ENCODE measurements at places on chromosomes 1 and 21.

GRCh38 chr1:159091607-159092031 is 15.1 kb upstream of the AIM2 start:
- no peak for DNase-seq

DNA sequence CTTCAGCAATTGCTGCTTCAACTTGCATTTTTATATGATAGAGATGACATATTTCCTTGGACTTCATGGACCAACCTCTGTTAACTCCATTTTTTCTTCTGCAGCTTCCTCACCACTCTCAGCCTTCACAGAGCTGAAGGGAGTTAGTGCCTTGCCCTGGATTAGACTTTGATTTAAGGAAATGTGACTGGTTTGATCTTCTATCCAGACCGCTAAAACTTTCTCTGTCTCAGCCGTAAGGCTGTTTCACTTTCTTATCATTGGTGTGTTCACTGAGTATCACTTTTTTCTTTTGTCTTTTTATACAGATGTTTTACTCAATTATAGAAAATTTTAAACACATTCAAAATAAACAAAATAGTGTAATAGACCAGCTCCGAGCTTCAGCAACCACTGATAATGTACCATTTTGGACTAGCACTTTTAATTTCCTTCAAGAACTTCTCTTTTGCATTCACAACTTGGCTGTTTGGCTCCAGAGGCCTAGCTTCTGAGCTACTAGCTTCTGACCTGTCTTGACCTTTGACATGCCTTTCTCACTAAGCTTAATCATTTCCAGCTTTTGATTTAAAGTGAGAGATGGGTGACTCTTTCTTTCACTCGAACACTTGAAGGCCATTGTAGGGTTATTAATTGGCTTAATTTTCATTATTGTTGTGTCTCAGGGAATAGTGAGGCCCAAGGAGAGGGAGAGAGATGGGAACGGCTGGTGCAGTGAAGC is 9.3 kb downstream of the NEK7 start:
- DNase-seq = peak; percentile 62

DNA sequence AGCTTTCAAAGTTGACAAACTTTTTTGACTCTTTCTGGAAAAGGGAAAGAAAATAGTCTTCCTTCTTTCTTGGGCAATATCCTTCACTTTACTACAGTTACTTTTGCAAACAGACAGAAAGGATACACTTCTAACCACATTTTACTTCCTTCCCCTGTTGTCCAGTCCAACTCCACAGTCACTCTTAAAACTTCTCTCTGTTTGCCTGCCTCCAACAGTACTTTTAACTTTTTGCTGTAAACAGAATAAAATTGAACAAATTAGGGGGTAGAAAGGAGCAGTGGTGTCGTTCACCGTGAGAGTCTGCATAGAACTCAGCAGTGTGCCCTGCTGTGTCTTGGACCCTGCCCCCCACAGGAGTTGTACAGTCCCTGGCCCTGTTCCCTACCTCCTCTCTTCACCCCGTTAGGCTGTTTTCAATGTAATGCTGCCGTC is 160.8 kb upstream of the SGIP1 start:
- no peak for DNase-seq

GRCh38 chr1:204431310-204432184 is 19.9 kb upstream of the PPP1R15B start:
- peak; percentile 84 for DNase-seq

DNA sequence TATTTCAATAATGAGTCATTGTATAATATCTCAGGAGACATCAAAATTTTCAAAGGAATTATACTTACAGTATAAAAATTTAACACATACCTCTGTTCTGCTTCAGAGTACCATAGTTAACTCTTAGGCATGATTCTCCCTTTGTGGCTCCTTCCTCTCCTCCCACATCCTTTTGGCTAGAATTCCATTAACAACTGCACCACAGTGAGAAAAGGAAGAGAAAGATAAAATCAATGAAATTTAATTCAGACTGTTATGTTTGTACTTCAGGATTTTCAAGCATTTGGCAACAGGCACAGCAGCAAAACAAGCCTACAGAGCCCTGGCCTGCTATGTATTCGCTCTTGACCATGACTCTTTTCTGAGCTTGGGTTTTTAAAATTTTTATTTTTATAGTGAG is 57.2 kb upstream of the SGIP1 start:
- DNase-seq = no peak

GRCh38 chr1:116947092-116947860 is 37.6 kb downstream of the PTGFRN start:
- no peak for DNase-seq

- DNase-seq = no peak
These were observed 4.5 kb downstream of the WNT2B start for GRCh38 chr1:112513112-112513870.

DNA sequence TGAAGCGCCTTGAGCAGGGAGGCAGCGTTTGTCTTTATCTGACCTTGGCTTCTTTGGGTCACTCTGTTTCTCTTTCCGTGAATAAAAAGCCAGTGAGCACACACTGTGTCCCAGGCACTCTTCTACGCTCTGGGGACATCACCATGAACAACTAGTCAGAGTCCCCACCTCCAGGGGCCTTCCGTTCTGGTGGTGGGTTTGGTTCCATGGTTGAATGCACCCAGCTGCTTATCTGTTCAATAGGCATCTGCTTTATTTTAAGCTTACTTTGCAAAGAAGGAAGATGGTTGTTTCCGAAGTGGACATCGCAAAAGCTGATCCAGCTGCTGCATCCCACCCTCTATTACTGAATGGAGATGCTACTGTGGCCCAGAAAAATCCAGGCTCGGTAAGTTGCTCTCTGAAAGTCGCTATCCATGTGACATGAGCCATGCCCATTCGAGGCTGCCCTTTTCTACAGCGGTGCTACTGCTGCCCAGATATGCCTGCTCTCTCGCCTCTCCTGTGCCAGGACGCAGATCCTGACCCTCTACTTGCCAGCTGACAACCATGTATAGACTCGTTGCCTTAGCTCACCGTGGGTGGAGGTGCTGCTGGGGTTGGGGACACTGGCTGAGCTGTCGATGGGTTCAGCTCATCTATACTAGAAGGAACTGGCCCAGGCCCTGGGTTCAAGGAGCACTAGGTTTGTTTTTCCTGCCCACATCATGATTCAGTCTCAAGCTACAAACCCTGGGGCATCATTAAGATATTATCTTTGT is 5.9 kb downstream of the MX1 start:
- DNase-seq = no peak

GRCh38 chr21:17690078-17690494 is 77.4 kb upstream of the BTG3 start:
- no peak for DNase-seq

DNA sequence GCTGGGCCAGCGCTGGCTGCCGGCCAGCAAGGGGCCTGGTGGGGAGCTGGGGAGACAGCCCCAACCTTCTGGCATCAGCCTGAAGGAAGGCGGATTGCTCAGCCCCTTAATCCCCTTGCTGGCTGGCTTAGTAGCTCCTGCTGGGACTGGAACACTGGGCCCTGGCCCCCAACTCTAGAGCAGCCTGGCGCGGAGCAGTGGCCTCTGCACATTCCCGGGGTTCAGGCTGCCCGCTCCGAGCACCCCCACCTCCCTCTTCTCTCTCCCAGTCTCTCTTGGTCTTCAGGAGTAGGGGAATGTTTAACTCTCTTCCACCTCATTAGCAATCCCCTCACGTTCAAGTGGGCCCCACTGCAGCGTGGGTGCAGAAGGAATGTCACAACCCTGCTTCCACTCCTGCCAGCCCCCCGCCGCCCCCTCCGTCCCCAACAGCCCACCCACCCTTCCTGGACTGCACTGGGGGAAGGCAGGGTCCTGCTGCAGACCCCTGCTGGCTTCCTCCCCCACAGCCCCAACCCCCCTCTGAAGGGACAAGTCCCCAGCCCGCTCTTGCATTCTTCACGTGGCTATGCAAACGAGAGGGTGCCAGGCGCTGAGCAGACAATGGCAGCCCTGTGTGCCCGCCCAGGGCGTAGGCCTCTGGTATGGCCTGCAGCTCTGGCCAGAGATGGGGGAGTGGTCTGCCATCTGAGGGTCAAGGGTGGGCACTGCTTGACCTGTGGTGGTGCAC is 980 bp upstream of the CLDN19 start:
- DNase-seq = peak; percentile 69

- DNase-seq = no peak
These were observed 60.5 kb downstream of the GLIS1 start for GRCh38 chr1:53678507-53678906.

GRCh38 chr1:239987103-239987745 is 104.5 kb upstream of the FMN2 start:
- peak; percentile 62 for DNase-seq

DNA sequence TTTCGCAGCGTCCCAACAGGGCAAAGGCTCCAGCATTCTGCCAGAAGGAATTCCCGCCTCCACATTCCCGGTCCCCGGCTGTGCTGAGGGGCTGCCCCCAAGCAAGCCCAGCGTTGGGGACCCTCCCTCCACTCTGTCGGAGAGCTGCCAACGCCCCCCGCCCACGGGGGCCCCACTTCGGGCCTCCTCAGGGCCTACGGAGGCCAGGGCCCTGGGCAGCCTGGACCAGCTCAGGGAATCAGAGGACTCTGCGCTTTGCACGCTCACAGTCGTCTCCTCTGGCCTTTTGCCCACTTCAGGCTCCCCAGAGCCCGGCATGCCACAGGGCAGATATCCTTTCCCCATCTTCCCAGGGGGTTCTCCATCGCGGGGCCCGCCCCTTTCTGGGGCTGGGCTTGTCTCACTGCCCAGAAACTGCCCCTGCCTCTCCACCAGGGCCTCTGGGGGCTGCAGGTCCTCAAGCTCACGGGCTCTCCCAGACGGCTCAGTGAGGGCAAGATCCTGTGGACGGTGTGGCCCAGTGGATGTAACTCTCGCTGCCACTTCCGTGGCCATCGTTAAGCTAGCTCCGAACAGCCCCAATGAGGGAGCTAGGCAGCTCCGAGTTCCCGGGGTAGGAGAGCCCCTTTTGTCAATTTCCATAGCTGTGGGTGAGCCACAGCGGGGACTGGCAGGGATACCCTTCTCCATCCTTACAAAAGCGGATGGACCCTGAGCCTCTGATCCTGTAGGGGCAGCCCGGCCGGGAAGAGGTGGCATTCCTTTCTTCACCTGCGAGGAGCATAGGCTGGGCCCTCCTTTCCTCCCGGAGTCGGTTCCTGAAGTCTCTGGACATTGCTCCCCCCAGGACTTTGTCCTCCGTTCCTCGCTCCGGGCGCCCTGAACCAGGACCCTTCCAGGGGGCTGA is 2.8 kb downstream of the ITPKB start:
- peak; percentile 36 for DNase-seq

DNA sequence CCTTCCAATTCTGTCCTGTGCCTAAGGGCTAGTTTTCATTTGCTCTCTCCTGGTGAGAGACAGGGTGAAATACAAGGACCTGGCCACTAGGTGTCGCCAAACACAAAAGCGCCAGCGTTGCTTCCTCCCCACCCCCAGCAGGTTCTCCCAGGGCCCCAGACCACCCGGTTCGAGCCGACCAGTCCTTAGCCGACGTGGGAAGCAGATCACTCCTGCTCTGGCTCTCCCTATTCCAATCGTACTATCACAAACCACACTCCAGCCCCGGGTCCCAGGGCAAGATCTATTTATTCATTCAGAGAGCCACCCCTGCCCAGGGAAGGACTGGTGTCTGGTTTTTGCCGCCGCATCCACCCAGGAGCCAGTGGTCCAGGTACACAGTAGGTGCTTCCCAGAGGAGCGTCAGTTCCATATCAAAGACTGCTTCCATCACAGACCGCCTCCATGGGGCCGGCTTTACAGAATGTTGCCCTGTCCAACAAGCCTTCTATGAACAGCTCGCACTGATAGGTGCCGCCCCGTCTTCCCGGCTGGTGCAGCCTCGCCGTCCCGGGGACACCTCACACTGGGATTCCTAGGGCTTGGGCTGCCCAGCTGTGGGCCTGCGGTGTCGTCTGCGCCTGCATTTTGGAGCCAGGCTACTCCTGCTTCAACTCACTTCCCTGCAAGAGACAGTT is 35.0 kb downstream of the CTNNBIP1 start:
- peak; percentile 92 for DNase-seq

DNA sequence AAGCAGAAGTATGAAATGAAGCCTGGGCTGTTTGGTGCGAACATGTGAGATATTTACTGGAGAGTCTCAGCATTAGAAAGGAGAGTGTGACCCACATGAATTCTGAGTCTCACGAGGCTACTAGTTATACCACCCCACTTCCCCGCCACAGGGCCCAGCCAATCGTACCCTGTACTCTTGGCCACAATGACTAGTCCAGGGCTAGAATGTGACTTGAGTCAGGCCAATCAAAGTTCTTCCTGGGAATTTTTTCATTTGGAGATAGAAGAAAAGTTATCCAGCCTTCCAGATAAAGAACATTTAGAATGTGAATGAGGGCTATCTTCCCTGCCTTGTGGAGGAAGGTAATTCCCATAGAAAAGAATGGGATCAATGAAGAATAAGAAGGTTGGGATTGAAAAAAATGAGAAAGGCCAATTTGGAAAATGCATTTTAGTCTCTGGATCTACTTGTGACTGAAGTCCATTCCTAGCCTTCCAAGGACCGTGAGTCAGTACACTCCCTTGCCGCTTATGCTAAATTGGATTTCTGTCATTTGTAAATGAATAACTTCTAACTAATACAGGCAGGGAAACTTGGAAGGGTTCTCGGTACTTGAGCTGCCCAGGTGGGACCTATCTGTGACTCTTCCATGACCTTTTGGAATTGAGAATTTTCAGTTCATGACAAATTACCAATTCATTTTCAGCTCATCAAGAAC is 12.3 kb upstream of the RIMKLA start:
- no peak for DNase-seq

DNA sequence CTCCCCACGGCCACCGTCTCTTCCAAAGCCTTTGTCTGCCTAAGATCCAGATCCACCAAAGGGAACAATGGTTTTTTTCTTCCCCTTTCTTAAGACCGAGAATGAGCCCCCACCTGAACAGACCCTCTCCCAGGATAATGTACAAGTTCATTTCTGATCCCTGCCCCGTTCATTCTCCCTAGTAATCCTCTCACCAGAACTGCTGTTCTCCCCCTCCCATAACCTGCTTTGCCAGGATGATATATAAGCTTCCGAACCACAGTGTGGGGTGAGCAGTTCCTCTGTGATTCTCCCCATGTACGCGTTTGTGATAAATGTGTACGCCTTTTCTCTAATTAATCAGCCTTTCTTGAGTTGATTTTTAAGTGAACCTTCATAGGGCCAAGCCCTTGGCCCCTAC is 4.9 kb downstream of the RD3 start:
- no peak for DNase-seq

GRCh38 chr1:175129644-175129996 is 62.0 kb downstream of the TNN start:
- DNase-seq = no peak

- no peak for DNase-seq
These were observed 44.1 kb downstream of the COL18A1 start for GRCh38 chr21:45448810-45449657.
